ENCODE measurements at places on chromosomes 3 and 15.

DNA sequence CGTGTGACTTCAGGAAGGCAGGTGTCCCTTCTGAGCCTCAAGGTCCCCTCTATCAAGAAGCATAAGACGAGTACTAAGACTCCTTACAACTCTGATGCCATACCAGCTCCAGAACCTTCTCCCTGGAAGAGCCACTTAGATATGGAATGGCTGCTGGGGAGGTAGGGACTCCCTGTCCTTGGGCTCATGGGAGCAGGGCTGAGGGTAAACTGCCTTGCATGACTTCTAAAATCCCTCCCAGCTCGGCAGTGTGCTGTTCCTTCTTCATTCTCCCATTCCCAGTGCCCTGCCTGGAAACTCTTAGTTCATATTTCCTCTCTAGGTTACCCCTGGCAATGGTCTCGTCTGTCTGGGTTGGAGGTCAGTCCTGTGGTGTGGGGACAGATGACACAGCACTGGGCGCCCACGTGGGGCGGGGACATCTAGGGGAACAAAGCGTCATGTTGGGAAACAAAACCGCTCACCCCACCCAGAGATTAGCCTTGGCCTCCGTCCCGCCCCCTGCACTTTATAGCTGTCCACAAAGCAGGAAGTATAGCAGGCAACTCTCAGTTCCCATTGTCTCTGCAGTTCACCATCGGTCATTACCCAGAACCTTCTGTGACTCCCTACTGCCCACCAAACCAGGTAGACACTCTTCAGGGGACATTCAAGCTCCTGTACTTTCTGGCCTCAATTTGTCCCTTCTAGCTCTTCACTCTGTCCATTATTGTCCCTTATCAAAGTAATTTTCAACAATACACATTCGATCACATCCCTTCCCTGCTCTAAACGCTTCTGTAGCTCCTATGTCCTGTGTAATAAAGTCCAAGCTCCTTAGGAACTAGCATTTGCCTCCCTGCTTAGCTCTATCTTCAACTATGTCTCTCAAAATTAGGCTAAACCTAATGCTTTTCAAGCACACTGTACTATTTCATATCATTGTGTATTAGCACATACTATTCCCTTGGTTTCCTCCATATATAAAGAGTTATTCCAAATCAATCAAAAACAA lies 73.8 kb downstream of the IQSEC1 start:
- DNase-seq = no peak

DNA sequence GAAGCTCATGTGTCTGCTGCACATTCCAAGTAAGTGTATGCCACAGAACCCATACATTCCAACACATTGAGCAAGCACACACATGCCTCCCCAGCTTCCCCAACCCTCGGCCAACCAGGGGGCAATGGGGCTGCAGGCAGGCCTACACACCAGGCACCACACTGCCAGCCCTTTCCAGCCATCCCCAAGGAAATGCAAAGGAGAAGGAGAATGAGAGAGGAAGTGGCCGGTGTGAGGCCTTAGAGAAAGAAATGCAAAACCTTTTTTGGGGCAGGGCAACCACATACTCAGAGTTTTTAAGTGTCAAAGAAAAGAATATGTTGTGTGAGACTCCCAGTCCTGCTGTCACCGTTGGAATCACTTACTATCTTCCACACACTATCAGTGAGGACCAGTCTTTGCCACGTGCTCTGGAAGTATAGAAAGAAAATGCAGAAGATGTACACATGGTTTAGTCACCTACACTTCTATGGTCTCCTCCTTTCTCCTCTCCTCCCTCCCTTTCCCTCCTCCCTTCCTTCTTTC lies 11.1 kb downstream of the IGF2BP2 start:
- DNase-seq = no peak

GRCh38 chr3:123953735-123954134 lies 7.3 kb downstream of the CCDC14 start:
- DNase-seq = peak; percentile 63

- DNase-seq = no peak
These were observed 12.3 kb upstream of the PGPEP1L start for GRCh38 chr15:99019558-99020540.

- no peak for DNase-seq
These were observed 9.4 kb downstream of the ELP6 start for GRCh38 chr3:47504113-47504512.

GRCh38 chr3:188627652-188628051 lies 473.7 kb downstream of the LPP start:
- DNase-seq = no peak

DNA sequence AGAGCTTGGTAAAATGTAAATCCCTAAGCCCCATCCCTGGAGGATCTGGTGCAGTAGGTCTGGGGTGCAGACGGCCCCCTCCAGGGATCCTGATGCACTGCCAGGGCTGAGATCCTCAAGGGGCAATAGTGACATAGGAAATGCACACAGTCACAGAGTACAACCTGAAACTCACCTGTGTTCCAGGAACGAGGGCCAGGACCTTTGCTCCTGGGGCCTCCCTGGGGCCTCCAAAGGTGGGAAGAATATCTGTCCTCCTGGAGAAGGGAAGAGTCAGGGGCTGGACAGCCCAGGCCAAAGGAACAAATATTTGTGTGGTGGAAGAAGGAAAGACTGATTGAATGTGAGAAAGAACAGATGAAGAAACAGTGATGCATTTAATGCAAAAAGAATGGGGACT lies 9.5 kb downstream of the SSUH2 start:
- DNase-seq = no peak

DNA sequence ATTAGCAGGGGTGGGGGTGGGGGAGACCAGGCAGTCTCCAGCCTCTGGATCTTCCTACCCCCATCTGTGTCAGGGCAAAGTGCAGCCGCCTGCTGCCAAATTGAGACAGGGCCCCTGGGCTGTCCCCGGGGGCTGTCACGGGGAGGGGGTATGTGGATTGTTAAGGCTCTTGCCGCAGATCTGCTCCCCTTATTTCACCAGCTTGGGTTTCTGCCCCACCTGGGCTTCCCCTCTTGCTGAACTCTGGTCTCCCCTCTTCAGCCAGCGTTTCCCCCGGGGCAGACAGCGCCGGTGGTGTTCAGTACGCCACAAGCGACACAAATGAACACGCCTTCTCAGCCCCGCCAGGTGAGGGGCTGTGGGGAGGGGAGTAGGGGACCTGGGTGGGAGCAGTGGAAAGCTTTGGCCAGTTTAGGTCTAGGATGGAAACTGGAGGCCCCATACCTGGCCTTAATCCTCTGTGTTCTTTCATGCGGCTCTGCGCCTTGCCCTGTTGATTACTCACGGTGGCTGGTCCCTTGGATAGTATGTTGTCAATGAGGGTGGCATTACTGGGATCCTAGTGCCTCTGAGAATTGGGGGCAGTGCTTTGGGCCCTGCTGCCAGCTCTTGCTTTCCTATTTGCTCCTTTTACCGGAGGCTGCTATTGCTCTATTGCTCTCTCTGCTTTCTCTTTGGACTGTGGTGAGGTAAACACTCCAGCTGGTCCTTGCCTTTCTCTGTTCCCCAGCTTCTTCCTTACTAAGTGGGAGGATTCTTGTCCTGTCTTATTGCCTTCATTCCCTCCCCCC lies 1.7 kb downstream of the EIF4G1 start:
- DNase-seq = no peak

- no peak for DNase-seq
These were observed 20.1 kb upstream of the ARPIN start for GRCh38 chr15:89932880-89933279.

DNA sequence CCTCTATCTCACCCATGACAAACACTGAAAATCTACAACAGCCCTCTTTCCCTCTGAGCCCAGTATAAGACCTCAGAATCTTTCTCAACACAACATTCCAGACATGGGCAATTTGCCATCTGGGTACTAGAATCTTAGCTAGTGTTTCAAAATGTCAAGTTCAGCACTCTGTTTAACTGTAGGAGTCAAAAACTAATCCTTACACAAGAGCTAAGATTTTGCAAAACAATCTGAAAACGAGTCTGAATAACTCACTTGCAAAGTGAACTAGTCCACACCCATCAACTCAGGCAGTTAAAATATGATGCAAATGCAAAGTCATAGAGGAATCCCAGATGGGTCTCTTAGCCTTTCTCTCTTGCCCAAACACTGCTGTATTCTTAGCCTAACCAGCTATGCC lies 67.8 kb downstream of the GPR176 start:
- DNase-seq = no peak

- no peak for DNase-seq
These were observed 600.8 kb downstream of the FOXP1 start for GRCh38 chr3:70982700-70983140.

All from NCI-H1048 (cell line).